ENCODE measurements at places on chromosomes 12 and 14.
A peak's percentile ranks its signal among the peaks of the same experiment; 100 is the strongest.

DNA sequence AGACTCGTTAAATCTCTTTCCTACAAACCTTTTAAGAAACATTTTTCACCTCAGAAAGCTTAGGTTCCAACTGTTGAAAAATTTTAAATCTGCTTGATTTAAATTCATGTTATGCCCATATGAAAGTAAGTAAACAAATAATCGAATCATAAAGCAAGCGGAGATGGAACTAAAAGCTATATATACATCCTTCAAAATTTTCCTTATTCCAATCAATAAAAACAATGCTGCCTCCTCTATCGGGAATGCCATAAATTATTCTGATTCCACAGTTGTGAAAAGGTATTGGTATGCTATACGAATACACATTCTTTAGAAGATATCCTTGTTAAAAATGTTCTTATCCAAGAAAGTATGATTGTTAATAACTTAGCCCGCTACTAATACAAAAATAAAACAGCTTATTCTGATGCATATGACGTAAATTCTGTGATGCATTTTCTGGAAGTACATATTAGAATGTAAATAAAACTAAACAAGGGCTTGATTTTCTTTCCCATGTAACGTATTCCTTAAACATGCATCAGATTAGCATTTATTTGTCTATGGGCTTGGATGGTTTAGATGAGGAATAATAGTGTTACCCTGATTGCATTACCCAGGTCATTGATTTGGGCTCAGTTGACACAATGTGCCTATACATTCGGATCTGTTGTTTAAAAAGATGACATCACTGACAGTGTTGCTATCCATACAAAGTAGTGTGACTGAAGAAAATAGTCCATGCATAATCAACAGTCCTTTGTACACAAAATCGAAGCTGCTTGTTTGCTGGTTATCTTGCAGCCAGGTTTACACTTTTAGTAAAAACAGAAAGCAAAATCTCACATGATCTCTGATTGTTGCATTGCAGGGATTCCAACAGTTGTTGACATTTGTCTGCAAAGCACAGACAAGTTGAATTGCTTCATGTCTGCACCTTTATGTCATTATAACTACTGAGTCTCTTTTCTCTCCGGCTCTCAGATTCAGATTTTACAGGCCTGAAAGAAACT is 656 bp upstream of the DTD2 start:
- no peaks in the 10 kb centered on the region for H3K27me3 ChIP-seq
- peaks cover 10% of the 10 kb centered on the region for H3K4me1 ChIP-seq
- no peak overlapping the region for H3K27ac ChIP-seq

- H3K4me1 ChIP-seq: no peaks in the 10 kb centered on the region
- no peaks in the 10 kb centered on the region for H3K27me3 ChIP-seq
- H3K4me3 ChIP-seq: no peak overlapping the region
- no peak for DNase-seq
- H3K27ac ChIP-seq: no peak overlapping the region
- H3K36me3 ChIP-seq: no peaks in the 10 kb centered on the region
These were observed 106.0 kb downstream of the SLC41A2 start for GRCh38 chr12:104852102-104852501.

GRCh38 chr12:25052914-25053211 is 104.0 kb upstream of the BCAT1 start:
- no peak for DNase-seq
- H3K4me3 ChIP-seq: no peak overlapping the region
- H3K4me1 ChIP-seq: peaks cover 3% of the 10 kb centered on the region
- peaks cover 1% of the 10 kb centered on the region for H3K27me3 ChIP-seq

DNA sequence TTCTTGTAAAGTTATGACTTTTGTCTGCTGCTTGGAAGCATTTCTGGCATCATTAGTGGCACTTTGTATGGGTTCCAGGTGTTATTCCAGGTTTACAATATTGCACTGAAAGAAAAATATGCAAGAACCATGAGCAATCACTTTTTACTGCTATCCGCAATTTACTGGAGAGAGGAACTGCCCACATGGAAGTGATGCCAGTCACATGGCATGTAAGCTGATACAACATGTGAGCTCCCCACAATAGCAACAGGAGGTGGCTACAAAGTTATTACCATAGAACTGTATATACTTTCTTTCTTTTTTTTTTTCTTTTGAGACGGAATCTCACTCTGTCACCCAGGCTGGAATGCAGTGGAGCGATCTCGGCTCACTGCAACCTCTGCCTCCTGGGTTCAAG is 1012.1 kb downstream of the BCL11B start:
- no peak for DNase-seq
- H3K27me3 ChIP-seq: no peaks in the 10 kb centered on the region
- H3K4me1 ChIP-seq: no peaks in the 10 kb centered on the region
- H3K4me3 ChIP-seq: no peak overlapping the region

- H3K4me1 ChIP-seq: no peaks in the 10 kb centered on the region
- no peak for DNase-seq
- no peaks in the 10 kb centered on the region for H3K27me3 ChIP-seq
- no peaks in the 10 kb centered on the region for H3K36me3 ChIP-seq
- no peak overlapping the region for H3K4me3 ChIP-seq
These were observed 536.3 kb downstream of the SLC6A15 start for GRCh38 chr12:84376320-84376719.

DNA sequence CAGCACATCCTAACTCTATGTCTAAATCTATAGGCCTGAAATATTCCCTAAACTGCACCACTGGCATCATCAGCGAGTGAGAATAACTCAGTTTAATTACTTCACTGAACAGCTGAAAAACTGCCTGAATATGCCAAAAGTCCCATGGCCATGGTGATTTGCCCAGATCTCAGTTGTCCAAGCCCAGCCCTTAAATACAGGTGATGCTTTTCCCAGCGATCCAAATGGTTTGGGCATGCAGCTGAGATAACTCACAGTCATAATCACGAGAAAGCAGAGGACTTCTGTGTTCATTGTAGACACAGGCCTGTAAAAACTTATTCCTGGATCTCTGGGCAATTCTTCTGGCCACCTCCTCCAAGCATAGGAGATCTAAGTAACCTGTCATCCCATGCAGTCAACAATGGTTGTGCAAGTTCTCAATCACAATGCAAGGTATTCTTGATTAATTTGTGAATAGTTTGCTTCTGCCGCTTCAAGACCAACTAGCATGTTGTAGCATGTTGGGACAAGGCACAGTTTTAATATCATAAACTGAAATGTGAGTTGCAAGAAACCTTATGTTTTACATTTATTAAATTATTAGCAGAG is 40.5 kb downstream of the DUSP6 start:
- no peaks in the 10 kb centered on the region for H3K36me3 ChIP-seq
- H3K27ac ChIP-seq: no peak overlapping the region
- H3K4me1 ChIP-seq: peaks cover 17% of the 10 kb centered on the region
- H3K4me3 ChIP-seq: no peak overlapping the region

- no peaks in the 10 kb centered on the region for H3K36me3 ChIP-seq
- no peak overlapping the region for H3K27ac ChIP-seq
These were observed 127.3 kb downstream of the CNTN1 start for GRCh38 chr12:40819436-40820108.

DNA sequence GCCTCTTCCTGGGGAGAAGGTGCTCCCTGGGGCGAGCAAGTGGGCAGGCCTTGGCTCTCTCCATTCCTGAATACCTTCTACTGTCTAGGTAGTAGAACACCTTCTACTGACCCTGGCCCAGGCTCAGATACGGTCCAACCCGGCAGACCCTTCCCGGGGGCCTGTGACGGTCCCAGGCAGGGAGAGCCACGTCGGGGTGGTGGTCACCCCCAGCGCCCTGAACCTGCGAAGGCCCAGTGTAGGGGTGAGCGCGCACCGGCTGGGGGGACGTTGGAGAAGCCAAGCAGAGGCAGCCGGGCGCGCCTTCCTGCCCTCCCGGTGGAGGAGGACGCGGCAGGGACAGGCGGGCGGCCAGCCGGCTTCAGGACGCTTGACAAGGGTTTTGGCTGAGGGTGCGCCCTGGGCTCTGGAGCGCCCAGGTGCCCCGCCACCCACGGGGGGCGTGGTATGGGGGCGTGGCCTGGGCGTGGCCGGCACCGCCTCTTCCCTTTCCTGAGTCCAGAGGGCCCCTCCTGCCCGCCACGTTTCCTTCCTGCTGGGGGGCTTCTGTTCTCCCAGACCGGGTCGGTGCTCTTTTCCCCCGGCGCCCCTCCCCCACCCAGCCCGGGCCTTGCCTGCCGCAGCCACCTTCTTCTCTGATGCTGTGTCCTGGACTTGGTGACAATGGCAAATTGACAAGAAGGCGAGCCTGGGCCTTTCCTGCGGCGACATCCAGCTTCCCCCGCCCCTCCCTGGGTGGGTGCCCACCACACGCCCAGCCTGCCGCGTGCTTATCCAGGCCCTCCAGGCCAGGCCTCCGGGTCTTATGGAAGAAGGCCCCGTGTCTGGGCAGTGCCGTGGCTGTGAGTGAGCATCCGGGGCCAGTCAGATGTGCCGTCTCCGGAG is 24.5 kb upstream of the PPP1R13B start:
- H3K27ac ChIP-seq: no peak overlapping the region
- H3K4me1 ChIP-seq: peaks cover 17% of the 10 kb centered on the region
- no peaks in the 10 kb centered on the region for H3K36me3 ChIP-seq
- peak; percentile 51 for DNase-seq
- H3K4me3 ChIP-seq: no peak overlapping the region

- H3K27me3 ChIP-seq: no peaks in the 10 kb centered on the region
- no peaks in the 10 kb centered on the region for H3K4me1 ChIP-seq
- no peaks in the 10 kb centered on the region for H3K36me3 ChIP-seq
These were observed 114.0 kb upstream of the KRAS start for GRCh38 chr12:25364529-25365339.

- H3K27ac ChIP-seq: no peak overlapping the region
- peaks cover 10% of the 10 kb centered on the region for H3K36me3 ChIP-seq
These were observed 21.1 kb upstream of the LRTM2 start for GRCh38 chr12:1799051-1799881.

GRCh38 chr14:22651586-22651985 is 7.4 kb upstream of the OR6J1 start:
- no peaks in the 10 kb centered on the region for H3K36me3 ChIP-seq
- H3K4me1 ChIP-seq: peaks cover 4% of the 10 kb centered on the region
- H3K27ac ChIP-seq: no peak overlapping the region
- H3K4me3 ChIP-seq: no peak overlapping the region
- no peak for DNase-seq
- no peaks in the 10 kb centered on the region for H3K27me3 ChIP-seq

DNA sequence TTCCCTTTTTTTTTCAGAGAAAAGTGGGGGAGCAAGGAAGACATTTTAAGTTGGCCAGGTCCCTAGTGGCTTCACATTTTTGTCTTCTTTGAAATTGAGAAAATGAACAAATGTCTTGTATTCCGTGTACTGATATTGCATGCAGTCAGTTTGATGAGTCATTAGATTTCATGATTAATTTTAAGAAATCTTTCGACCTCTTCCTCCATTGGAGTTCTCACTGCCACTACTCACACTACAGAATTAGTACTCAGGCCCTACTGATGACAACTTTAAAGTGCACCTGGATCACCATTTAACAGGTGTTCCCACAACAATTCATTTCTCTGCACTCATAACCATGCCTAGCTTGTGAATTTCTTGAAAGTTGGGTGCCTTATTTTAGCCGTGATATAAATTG is 50.5 kb downstream of the SAMD4A start:
- H3K27ac ChIP-seq: no peak overlapping the region
- no peak for DNase-seq
- H3K27me3 ChIP-seq: no peaks in the 10 kb centered on the region

DNA sequence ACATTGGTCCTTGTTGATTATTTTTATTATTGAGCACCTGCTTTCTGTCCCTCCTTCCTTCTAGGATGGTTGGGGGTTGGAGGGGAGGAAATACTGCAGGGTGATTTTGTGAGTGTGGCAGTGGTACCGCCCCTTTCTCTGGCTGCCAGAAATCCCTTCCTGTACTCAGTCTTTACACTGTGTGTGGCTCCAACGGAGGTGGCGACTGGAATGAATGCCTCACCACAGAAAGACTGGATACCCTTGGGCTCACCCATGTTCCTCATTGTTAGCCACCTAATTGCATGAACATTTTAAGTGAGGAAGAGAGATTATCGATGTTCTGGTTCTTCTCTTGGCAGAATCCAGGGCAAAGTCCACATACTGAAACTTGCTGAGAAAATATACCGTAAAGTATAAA is 272.0 kb upstream of the E2F7 start:
- H3K4me3 ChIP-seq: no peak overlapping the region
- no peaks in the 10 kb centered on the region for H3K27me3 ChIP-seq
- H3K27ac ChIP-seq: no peak overlapping the region
- H3K36me3 ChIP-seq: no peaks in the 10 kb centered on the region
- H3K4me1 ChIP-seq: peaks cover 8% of the 10 kb centered on the region
- no peak for DNase-seq

GRCh38 chr12:46269429-46270241 is 792 bp upstream of the SLC38A1 start:
- H3K27ac ChIP-seq: peak overlapping the region; percentile 80
- no peak overlapping the region for H3K4me3 ChIP-seq
- H3K27me3 ChIP-seq: peaks cover 6% of the 10 kb centered on the region
- H3K4me1 ChIP-seq: peaks cover 8% of the 10 kb centered on the region
- DNase-seq: peak; percentile 15

- no peaks in the 10 kb centered on the region for H3K36me3 ChIP-seq
- no peak overlapping the region for H3K4me3 ChIP-seq
- DNase-seq: no peak
- H3K27me3 ChIP-seq: peaks cover 1% of the 10 kb centered on the region
These were observed 42.9 kb downstream of the LIN52 start for GRCh38 chr14:74127634-74128033.

DNA sequence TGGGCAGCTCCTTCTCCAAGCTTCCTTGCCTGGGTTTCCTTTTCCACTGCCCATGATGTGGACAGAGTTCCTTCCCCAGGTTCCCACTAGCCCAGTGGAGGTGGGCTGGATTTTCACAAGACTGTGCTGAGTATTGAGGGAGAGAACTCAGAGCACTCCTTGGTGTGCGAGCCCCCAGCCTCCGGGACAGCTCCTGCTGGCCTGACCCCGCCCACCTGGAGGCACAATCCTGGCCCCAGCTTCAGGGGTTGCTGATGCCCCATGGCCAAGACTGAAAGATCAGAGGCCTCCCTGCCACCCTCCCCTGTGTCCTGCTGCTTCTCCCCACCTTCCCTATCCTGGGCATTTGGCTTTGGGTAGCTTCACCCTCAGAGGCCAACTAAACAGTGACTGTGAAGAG is 7.7 kb downstream of the KCNH3 start:
- DNase-seq: no peak
- H3K4me1 ChIP-seq: peaks cover 17% of the 10 kb centered on the region
- H3K36me3 ChIP-seq: peaks cover 6% of the 10 kb centered on the region
- H3K27ac ChIP-seq: no peak overlapping the region

GRCh38 chr14:54651649-54652048 is 84.7 kb downstream of the SAMD4A start:
- no peaks in the 10 kb centered on the region for H3K36me3 ChIP-seq
- H3K4me3 ChIP-seq: no peak overlapping the region

GRCh38 chr14:101687756-101688546 is 73.6 kb upstream of the PPP2R5C start:
- peaks cover 6% of the 10 kb centered on the region for H3K27me3 ChIP-seq
- no peaks in the 10 kb centered on the region for H3K4me1 ChIP-seq
- no peak for DNase-seq
- H3K4me3 ChIP-seq: no peak overlapping the region
- no peak overlapping the region for H3K27ac ChIP-seq

All from endothelial cell (in vitro differentiated cells).